ENCODE measurements at places on chromosomes 11 and 22.

GRCh38 chr11:103051981-103052380 is 40.0 kb downstream of the DCUN1D5 start:
- DNase-seq, result no peak

DNA sequence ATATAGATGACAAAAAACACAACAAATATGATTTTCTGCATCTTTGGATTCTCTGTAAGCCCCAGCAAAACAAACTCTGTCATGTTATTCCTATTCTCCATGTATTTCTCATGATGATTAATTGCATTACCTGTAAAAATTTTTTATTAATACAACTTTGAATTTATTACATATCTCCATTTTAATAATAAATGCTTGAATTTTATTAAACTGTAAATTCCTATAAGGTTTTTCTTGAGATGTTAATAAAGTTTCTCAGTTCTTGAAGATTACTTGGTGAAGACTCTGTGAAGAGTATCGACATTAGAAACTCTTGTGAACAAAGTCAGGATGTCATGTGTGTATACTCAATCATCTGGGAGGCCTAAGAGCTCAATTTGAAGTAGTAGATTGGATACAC is at the start of gene OR4C46:
Gene OR4C46 (minus strand): TSS at position 101 of the 400 bp plus-strand sequence. CDS start 0 bp downstream, at position 101.
- no peak for DNase-seq

DNA sequence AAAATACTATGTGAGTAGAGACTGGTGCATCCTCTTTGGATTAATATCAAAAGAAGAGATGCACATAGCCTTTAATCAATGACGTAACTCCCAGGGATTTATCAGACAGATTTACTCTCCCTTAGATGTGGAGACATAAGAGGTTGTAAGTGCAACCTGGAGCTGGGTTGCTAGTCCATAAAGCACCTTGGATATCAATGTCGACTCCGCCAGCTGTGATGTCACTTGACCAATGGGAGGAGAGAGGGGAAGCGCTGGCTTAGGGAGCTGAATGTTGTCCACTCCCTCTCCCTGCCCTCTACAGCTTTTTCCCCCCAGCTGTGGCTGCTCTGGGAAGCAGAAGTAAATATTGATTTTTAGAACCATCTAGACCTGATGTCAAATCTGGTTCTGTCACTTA is 28.9 kb upstream of the TMEM86A start:
- no peak for DNase-seq

DNA sequence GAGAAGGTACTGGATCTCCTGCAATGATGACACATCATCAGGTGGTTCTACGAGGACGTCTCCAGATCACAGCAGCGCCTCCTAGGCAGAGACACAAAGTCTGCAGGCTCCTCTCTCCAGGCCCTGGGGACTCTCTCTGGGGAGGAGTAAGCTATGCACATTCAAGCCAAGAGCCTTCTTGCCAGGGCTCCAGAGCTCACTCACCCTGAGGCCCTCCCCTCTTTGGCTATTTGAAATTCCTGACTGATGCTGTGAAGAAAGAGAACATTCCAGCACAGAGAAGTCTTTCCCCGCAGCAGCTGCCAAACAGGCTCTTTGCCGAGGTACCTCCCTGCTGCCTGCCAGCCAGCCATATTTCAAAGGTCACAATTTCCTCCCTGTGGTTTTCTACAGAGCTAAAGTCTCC is 204.9 kb downstream of the CSNK2A3 start:
- no peak for DNase-seq

- DNase-seq, result no peak
Measured at GRCh38 chr11:47913529-47914244, 65.5 kb upstream of the NUP160 start.
